ENCODE measurements at places on chromosomes 7 and 10. TPM values are rescaled to one million over a fixed set of nuclear protein-coding genes. Genes with fewer than 3 reads are reported as not detected.

The CHST15 gene
- 30.2 TPM for total RNA-seq

The SEMA3D gene
- 26.0 TPM for total RNA-seq

The PLPP4 gene
- 5.2 TPM for total RNA-seq

The SNX10 gene
- total RNA-seq, result 10.6 TPM

The TSPAN14 gene
- 57.7 TPM for total RNA-seq

The TCTN3 gene
- 48.3 TPM for total RNA-seq

The C10orf90 gene
- total RNA-seq, result 0.70 TPM

Data from metanephros (tissue), 2 donors.